ENCODE measurements at places on chromosomes 2 and 18.

DNA sequence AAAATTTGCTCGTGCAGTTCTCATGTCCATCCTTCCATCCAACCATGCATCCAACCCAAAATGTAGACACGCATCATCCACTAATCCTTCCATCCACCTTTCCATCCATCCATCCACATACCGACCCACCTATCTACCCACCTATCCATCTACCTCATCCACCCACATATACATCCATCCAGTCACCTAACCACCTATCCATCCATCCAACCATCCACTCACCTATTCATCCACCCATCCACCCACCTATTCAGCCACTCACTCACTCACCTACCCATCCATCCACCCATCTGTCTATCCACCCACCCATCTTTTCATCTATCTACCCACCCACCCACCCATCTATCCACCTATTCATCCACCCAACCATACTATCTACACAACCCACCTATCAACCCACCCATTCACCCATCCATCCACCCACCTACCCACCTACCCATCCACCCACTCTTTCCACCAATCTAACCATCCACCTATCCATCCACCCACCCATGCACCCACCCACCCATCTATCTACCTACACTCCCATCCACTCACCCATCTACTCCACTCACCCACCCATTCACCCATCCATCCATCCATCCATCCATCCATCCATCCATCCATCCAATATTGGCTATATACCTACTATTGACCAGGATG, 94.3 kb downstream of the VAPA start:
- no peak for DNase-seq

- DNase-seq: no peak
Observed at GRCh38 chr2:45009928-45010701, 863 bp upstream of the SIX2 start.

DNA sequence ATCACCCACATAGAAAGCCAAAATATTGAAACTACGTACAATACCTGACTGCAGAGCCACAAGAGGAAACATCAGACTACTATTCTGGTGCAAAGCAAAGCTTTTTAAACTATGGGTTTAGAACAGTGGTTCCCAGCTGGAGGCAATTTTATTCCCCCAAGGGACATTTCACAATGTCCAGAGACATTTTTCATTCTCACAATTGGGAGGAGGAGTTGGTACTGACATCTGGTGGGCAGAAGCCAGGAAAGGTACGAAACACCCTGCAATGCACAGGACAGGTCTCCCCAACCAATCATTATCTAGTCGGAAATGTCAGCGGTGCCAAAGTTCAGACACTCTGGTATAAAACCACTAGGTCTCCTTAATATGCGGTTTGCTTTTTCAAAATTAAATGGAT, 88.4 kb upstream of the ARL5A start:
- DNase-seq: no peak

DNA sequence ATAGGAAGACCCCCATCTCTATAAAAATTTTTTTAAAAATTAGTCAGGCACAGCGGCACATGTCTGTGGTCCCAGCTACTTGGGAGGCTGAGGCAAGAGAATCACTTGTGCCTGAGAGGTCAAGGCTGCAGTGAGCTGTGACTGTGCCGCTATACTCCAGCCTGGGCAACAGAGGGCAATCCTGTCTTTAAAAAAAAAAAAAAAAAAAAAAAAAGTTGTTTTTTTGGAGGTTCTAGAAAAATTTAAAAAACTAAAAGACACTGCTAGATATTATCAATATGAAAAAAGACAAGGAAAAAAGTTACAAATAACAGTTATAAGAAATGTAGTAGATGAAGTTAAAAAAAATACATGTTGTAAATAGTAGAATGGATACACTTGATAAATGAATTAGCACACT, 56.1 kb upstream of the C2orf15 start:
- DNase-seq: no peak

- DNase-seq: no peak
Observed at GRCh38 chr2:195312662-195313061, 344.4 kb upstream of the SLC39A10 start.

DNA sequence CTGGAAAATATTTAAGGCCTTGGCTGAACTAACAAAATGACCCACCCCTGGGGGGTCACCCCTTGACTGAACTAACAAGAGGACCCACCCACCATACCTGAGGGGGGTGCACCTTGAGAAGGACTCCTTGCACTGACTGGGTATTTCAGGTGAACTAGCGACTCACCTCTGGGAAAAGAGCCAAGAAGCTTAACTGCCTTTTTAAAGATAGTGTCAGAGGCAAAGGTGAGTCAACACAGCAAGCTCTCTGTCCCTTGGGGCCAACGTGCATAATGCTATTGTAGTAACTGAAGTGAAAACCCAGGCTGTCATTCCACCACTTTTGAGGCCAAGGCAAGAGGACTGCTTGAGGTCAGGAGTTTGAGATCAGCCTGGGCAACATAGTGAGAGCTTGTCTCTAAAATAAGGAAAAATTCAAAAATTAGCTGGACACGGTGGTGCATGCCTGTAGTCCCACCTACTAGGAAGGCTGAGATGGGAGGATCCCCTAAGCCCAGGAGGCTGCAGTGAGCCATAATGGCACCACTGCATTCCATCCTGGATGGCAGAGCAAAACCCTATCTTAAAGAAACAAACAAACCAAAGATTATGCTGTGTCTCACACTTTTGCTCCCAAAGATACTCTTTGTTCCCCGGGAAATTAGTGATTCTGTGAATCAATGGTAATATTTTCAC, 36.4 kb upstream of the ZCCHC2 start:
- peak; percentile 14 for DNase-seq

DNA sequence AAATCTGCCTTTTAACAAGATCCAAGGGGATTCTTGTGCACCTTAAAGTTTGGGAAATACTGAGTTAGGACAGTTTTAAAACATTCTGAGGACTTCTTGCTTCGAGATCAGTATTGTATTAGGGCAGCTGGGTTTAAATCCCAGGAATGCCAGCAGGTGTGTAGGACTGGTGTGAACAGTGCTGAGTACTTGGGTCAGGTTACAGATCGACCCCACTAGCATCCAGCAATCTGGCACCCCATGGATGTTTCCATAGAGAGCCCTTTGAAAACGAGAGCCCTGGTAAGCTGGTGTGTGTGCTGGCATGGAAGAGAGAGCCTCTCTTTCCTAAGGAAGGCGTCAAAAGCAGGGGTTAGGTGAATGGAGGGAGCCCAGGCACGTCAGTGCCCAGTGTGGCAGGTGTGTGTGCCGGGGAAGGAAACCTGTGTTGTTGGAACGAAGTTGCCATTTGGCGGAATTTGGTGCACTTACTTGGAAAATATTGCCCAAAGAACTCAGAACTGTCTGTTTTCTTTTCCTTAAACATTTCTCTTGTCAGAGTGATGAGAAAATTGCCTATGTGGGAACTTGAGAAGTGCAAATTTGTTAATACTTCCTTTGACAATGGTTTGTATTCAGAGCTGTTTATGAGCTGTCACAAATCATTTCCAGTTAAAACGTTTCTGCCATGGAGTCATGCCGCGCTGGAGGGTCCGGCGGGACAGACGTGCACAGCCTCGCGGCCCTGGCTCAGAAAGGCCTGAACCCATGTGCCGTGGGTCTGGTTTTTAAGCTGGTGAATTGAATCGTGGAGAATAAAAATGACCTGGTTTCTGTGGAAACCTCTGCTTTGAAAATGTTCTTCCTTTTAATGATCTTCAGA, 38.1 kb downstream of the LDLRAD4 start:
- no peak for DNase-seq

- DNase-seq: no peak
Observed at GRCh38 chr2:184444623-184445223, 153.6 kb upstream of the ZNF804A start.

- no peak for DNase-seq
Observed at GRCh38 chr2:168350380-168350779, 103.0 kb upstream of the STK39 start.

- no peak for DNase-seq
Observed at GRCh38 chr18:73408469-73408868, 540.7 kb upstream of the NETO1 start.

- no peak for DNase-seq
Observed at GRCh38 chr2:196587056-196587455, 52.5 kb upstream of the CCDC150 start.

Data from activated T-cell treated with anti-CD3 and anti-CD28 coated beads for 24 hours (primary cell).